ENCODE measurements at places on chromosomes 11 and 22.

- DNase-seq: no peak
Measured at GRCh38 chr11:110857892-110858546, 145.8 kb upstream of the ARHGAP20 start.

GRCh38 chr11:68982134-68982533, 1.3 kb upstream of the MRGPRD start:
- DNase-seq: no peak

- DNase-seq: no peak
Measured at GRCh38 chr22:28379951-28380350, 299.7 kb downstream of the TTC28 start.

DNA sequence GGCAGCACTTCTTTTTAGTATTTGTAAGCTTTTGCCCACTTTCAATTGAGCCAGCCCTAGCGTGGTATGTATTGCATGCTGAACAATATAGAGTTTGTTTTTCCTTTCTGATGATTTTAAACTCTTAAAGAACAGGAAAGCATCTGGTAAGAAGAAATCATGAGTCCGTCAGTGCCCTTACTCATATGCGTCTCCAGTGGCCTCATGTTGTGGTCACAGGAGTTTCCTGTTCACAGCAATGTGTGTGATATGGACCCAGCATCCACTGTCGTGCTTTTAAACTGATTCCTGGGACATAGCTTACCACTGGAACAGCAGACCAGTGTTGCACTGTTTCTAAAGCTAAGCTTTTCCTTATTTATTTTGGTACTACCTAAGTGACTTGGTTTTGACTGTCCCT, 40.1 kb downstream of the BID start:
- DNase-seq: no peak

DNA sequence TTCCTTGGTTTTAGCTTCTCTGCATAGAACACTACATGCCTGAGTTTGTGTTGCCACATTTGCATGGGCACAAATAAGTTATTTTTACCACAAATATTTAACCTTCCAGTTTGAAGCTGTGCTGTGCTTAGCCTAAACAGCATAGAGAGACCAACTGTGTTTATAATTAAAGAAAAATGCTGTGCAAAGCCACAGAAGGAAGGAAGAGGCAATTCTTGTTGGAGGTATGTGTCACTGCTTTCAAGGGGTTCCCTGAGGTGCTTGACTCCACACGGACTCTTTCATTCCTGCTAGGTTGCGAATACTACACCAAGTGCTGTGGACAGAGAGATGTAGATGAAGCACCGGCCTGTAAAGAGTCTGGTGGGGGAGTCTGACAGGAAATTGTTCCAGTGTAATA, 47.6 kb upstream of the OLFML1 start:
- no peak for DNase-seq

- DNase-seq: no peak
Measured at GRCh38 chr11:108945341-108945740, 280.5 kb downstream of the DDX10 start.

DNA sequence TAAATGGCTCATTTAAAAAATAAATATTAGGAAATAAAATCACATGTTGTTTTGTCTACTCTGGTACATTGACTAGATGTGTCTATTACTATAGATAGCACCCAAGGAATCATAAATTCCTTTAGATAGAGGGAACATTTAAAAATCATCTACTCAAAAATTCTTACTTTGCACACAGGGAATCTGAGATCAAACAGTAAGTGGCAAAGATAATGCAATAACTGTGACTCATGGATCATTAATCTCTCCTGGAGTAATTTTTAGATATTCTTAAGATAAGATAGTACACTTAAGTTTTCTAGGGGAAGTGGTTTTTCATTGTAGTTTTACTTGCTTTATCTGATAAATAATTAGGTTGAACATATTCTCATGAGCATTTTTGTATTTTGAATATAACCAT, 468.9 kb downstream of the LUZP2 start:
- DNase-seq: no peak

- DNase-seq: no peak
Measured at GRCh38 chr11:19168090-19168489, 33.7 kb downstream of the CSRP3 start.

DNA sequence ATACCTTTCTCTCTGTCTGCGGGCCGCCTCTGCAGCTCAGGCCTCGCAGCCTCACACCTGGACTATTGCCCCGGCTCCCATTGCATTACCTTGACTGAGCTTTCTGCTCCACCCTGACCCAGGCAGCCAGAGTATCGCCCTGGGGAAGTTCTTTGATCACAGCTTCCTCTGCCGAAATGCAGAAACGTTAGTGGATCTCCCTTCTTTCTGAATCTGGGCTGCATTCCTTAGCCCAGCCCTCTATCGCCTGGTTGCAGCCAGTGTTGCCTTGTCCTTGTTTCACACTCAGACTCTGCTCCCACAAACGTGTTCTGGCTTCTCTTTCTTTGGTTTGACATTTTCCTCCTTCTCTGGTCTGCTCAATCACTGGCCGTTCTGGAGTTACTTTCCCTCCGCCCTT, 195.7 kb downstream of the ADAMTS15 start:
- no peak for DNase-seq

DNA sequence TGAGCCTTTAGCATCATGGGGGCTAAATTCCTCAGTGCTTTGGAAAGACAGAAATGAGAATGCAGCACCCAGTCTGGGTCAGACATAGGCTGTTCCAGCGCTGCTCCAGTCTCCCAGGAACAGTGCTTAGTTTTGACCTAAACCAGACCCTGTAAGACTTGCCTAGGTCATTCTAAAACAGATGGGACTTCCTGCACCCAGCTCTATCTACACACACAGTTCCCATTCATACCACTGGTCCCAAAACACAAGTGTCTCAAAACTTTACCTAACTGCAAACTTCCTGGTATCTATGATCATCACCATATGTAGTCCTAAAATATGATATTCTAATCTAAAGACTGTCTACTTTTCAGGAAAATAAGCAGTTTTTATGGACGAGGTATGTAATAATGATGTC, 37.9 kb downstream of the PRCP start:
- DNase-seq: no peak

- DNase-seq: no peak
Measured at GRCh38 chr11:14340721-14341120, 18.3 kb downstream of the RRAS2 start.

DNA sequence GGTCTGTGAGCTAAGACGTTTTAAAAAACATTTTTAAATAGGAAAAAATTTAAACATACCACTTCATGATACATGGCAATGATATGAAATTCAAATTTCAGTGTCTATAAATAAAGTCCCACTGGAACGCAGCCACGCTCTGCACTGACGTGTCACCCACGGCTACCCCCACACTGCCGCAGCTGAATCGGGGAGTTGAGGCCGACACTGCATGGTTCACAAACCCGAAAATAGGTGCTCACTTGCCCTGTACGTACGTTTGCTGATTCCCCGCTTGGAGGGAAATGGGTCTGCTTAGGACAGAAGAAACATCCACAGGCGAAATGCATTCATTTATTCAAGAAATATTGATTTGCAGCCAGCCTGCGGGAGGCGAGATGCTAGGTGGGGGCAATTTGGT, 1342.3 kb downstream of the TBC1D22A start:
- DNase-seq: no peak

- no peak for DNase-seq
Measured at GRCh38 chr22:20426259-20426615, 11.4 kb downstream of the SCARF2 start.

Data from NCI-H748 treated with DMSO at 0.1 percent for 48 hours (cell line).